ENCODE measurements at places on chromosomes 4 and X.
A peak's percentile ranks its signal among the peaks of the same experiment; 100 is the strongest.

GRCh38 chrX:107766470-107767150 lies 9.0 kb downstream of the TSC22D3 start:
- DNase-seq, result no peak

- peak; percentile 3 for DNase-seq
Observed at GRCh38 chr4:32775049-32775448, 2054.9 kb downstream of the PCDH7 start.

GRCh38 chr4:133355633-133356032 lies 206.5 kb downstream of the PCDH10 start:
- DNase-seq, result no peak

- DNase-seq, result no peak
Observed at GRCh38 chr4:128630871-128631270, 178.6 kb upstream of the JADE1 start.

GRCh38 chr4:3233391-3234071 lies 15.4 kb upstream of the MSANTD1 start:
- DNase-seq, result no peak

GRCh38 chr4:15239866-15240265 lies 188.0 kb upstream of the C1QTNF7 start:
- no peak for DNase-seq

- no peak for DNase-seq
Observed at GRCh38 chr4:41512596-41512995, 25.4 kb upstream of the LIMCH1 start.

DNA sequence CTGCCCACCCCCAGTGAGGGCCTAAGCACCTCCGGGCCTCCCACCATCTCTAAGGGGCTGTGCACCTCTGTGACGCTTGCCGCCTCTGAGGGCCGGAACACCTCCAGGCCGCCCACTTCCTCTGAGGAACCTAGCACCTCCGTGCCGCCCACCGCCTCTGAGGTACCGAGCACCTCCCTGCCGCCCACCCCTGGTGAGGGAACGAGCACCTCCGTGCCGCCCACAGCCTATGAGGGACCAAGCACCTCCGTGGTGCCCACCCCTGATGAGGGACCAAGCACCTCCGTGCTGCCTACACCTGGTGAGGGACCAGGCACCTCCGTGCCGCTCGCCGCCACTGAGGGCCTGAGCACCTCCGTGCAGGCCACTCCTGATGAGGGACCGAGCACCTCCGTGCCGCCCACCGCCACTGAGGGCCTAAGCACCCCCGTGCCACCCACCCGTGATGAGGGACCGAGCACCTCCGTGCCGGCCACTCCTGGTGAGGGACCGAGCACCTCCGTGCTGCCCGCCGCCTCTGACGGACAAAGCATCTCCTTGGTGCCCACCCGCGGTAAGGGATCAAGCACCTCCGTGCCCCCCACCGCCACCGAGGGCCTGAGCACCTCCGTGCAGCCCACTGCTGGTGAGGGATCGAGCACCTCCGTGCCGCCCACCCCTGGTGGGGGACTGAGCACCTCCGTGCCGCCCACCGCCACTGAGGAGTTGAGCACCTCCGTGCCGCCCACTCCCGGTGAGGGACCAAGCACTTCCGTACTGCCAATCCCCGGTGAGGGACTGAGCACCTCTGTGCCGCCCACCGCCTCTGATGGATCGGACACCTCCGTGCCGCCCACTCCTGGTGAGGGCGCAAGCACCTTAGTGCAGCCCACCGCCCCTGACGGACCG lies 977 bp downstream of the MAGEE1 start:
- no peak for DNase-seq

- DNase-seq, result no peak
Observed at GRCh38 chrX:70478526-70479245, 34.1 kb downstream of the DLG3 start.

DNA sequence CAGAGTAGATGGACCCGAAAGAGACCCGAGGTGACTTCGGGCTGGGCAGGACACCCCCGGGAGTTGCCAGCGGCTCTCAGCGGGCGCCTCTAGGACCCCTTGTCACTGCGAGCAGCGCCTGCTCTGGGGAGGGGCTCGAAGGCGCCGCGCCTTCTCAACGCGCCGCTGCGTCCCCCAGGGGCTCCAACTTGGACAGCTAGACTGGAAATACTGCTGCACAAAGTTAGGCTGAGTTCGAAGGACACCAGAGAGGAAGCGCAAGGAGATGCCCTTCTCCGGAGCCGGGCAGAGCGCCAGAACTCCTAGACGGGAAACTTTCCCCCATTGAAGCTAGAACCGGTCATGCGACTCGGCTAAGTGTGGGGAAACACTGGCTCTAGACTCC lies 493 bp upstream of the KCNIP4 start:
- DNase-seq, result no peak

DNA sequence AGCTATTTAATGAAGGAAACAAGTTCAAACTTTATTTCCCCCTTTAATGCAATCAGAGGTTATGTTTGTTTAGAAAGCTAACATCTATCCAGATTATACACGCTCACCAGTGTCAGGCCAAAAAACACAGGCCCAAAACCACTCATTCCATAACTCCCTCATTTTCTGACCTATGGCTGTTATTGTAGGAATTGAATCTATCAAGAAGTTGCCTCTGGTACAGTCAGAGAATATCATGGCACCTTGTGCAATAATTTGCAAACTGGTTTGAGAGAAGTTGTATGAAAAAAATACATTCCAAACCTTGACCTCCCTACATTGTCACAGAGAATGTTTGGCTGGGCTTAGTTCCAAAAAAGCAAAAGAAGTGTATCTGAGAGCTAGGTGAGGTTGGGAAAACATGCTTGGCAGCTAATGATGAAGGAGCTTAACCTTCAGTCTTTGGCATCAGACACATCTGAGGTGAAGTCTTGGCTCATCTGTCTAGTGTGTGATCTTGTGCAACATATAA lies 591.0 kb downstream of the ANKRD50 start:
- no peak for DNase-seq

- DNase-seq, result peak; percentile 36
Observed at GRCh38 chr4:173524218-173525117, 5.6 kb downstream of the HAND2 start.

DNA sequence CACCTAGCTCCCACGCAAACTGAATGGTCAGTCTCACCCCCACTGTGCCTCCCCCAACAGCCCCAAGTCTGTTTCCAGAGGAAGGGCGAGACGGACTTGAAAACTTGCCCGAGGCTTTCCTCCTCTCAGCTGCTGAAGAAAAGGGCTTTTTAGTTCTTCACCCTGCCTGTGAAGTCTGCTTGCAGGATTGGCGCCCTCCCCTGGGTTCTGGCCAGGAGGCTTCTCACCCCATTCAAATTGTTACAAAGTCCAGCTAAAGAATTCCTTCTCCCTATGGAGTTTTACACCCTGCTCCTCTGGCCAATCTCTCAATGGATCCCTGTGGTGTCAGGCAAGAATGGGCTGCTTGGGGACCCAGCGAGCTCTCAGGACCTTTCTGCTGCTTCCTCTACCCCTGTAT lies 241.0 kb downstream of the AFF2 start:
- DNase-seq, result no peak

GRCh38 chrX:30308263-30309138 lies 689 bp downstream of the NR0B1 start:
- peak; percentile 14 for DNase-seq

DNA sequence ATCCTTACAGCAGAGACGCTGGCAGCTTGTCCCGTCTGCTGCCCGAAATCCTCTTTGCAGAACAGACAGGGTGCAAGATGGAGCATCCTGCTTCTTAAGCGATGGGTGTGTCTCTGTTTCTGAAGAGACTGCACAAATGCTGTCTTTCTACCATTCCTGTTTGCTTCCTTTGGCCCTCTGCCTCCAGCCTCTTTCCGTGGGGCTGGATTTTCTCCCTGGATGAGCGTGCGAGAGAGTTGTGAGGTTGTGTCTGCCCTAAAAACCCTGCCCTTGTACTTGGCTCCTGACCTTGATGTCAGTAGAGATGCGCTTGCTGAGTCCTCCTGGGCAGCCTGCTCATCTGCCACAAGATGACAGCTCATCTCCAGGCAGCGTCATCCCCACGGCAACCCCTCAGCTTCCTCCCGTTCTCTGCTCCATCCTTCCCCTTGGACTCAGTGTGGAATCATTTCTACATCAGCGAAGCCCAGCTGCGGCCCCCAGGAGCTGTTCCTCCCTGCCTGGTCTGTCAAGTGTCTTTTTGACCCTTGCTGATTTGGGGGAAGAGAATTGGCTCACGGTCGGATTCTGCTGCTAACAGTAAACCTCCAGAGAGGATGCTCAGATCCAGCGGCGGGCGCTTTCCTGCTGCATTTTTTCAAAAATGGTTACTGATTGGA lies 246.2 kb downstream of the ASMT start:
- DNase-seq, result no peak

DNA sequence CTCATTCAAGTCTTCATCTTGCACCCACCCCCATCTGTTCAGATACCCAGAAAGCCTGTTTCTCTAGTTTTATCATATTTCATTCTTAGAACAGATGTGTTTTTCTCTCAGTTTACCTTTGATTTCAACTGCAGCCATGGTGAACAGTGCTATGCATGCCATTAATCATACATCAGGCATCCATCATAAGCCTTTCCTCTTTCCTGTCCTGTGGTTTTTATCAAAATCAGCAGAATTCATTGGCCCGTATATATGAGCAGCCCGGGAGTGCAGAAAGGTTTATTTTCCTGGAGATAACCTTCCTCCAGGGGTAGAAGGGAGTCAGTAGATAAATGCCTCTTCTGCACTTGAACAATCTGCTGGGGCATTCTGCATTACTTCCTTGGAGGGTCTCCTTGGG lies 65.7 kb downstream of the IL21 start:
- no peak for DNase-seq
